ENCODE measurements at places on chromosomes 3 and 15.

GRCh38 chr3:160390565-160391138 is 8.4 kb downstream of the IFT80 start:
- no peak for DNase-seq

DNA sequence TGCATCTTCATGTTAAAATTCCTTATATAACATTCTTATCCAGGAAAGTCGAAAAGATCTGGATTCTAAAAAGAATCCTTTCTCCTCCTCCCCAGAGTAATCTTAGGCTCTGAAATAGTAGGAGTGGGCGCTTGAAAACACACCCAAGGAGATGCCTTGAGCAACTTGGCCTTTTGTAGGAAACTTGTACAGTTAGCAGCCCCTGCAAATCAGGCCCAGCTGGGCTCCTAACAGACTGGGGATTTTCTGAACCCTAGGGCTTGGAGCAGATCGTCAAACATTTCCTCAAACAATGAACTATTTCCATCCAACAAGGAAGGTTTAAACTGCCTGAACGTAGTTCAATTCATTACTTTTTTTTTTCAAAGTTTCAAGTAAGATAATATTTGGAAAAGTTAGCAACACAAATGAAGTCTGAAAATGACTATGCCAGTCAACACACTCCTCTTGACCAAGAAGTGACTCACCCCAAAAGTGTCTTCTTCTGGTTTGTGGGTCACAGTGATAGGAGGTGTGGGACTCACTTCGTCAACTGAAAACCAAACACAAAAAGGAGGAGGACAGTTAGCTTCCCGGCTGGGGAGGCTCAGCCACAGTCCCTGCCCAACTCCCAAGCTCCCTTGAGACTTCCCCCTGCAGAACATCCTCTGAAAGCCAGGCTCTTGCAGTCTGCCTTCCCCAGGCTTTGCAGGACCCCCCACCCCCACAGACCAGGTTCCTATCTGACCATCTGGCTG is 129.7 kb downstream of the NTRK3 start:
- DNase-seq: no peak

GRCh38 chr3:129317848-129318247 is 39.2 kb downstream of the HMCES start:
- DNase-seq: no peak

DNA sequence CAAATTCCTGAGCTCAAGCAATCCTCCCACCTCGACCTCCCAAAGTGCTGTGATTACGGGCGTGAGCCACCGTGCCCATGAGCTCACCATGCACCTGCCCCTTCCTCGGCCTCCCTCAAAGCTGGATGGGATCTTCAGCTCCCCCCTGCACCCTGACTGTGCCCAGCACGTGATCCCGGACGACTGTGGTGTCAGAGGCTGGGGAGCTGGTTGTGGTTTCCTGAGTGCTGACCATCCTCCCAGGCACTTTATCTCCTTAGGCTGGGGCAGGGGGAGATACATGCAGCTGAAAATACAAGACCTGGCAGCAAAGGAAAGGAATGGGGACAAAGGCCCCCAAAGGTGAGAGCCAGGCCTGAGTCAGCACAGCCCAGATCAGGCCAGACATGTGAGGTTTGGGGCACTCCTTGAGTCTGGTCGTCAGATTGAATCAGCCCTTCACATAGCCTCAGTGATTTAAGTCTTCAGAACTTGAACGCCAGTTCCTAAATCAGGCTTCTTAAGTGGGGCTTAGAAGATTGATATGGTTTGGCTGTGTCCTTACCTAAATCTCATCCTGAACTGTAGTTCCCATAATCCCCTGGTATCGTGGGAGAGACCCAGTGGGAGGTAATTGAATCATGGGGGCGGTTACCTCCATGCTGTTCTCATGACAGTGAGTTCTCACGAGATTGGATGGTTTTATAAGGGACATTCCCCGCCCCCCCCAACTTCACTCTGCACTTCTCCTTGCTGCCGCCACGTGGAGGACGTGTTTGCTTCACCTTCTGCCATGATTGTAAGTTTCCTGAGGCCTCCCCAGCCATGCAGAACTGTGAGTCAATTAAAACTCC is 35.8 kb downstream of the PRKCD start:
- peak; percentile 49 for DNase-seq

DNA sequence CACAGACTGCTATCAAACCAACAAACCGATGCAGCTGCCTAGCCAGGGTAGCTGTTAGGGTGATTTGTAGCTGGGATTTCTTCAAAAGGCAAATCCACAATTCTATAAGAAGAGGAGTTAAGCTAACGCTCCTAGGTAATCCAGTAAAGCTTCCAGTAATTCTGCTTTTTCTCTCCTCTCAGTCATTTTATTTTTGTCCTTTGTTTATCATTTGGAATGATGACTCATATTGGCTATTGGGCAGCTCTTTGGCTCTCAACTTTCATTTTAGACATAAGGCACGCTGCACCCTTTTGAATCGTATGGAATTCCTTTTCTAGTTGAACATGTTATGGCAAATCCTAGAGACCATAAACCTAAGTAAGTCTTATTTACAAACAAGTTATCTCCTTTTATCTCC is 53.2 kb upstream of the PPARG start:
- DNase-seq: no peak

DNA sequence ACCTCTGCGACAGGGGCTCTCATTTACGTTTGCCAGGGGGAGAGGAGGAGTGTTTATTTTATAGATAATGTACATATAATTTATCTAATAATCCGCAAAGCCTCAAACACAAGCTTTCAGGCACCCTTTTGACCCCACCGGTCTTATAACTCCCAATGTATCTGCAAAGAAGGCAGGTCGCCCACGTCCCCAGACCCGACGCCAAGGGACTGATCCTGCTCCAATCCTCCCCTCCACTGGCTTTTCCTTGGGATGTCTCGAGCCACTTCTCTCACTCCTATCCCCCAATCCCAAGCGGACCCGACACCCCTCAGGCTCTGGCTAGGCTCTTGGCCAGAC is 452 bp downstream of the DCP1A start:
- DNase-seq: peak; percentile 25

Measured in hematopoietic multipotent progenitor cell treated with erythropoietin and hydrocortisone succinate and interleukin-3 and kit ligand, for 8 days (in vitro differentiated cells).